NCI-H345 (cell line): ENCODE measurements at places on chromosomes 16 and 17.

DNA sequence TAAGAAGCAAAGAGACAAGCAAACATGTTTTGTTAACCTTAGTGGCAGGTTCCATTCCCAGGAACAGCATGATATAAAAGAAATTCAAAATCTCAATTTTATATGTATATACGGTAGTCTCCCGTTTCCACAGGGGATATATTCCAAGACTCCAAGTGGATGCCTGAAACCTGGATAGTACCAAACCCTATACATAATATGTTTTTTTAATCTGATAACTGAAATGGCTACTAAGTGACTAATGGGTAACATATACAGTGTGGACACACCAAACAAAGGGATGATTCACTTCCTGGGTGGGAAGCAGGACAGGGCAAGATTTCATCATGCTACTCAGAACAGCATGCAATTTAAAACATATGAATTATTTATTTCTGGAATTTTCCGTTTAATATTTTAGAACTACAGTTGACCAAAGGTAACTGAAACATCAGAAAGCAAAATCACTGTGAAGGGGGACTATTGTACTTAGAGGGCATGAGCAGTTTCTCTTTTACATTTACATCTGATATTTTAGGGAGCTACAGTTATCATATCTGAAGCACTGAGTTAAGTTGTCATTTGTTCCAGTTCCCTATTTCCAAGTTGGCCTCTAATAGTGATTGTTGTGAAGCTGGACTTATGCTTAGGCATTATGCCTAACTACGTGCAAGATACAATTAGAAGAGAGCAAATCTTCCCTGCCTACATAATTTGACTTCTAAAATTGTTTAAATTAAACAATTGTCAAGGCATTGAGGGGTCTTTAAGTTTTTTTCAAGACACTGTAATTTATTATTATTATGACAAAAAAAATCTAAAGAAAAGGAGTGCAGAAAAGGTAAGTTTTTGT lies 34.1 kb upstream of the ABCA6 start:
- DNase-seq: no peak

- no peak for DNase-seq
These were observed 71.2 kb upstream of the GNG13 start for GRCh38 chr16:871562-872345.

GRCh38 chr17:75636381-75637142 lies 3.3 kb downstream of the SMIM5 start:
- no peak for DNase-seq

- DNase-seq: no peak
These were observed 32.0 kb downstream of the COTL1 start for GRCh38 chr16:84585886-84586285.

DNA sequence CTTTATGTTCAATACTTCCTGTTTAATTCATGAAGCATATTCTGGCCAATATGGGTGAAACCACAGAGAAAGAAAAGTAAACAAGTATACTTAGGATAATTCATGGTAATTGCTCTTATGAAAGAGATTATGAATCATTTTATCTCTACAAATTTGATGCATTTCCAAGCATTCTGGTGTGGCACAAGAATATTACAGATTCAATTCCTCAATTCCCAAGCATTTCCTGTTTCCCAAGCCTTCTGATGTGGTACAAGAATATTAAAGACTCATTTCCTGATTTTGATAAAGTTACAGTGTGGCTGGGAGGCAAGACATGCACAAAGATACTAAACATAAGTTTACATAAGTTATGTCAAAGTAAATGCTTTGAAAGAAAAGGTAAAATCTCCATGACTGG lies 126.1 kb upstream of the NUDT7 start:
- no peak for DNase-seq

DNA sequence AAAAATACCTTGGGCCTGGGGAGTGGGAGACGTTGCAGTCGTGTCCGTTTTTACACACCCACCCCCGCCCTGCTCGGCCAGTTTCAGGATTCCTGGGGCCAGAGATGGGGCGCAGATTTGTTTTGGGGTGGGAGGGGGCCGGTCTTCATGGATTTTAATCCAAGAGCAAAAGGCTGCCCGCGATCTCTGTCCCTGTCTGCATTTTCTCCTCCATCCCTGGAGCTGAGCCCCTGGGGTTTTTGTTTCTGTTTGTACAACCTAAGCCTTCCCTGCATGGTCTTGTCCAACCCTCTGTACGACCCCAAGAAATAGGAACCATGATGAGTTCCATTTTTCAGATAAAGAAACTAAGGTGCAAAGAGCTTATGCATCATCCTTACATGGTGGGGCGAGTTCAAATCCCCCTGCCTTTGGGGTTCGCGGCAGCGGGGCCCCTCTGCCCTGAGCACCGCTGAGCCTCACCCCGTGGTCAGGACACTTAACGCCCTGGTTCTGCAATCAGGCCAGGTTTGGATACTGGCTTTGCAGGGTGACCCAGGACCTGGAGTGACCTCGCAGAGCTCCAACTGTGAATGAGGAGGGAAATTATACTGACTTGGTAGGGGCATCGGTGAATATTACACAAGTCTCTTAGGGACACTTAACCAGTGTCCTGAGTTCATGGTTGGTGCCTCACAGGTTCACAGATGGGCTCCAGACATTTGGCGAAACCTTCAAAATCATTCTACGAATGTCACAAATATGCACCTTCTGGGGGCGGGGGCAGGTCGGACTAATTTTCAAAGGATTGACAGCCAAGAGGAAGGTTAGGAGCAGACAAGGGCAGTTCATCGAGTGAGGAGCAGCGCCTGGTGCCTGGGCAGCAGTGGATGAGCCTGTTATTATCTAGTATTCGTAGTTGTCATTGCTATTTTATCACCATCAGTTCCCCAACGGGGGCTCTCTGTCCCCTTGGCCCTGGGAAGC lies 4.1 kb upstream of the FOXF1 start:
- no peak for DNase-seq

DNA sequence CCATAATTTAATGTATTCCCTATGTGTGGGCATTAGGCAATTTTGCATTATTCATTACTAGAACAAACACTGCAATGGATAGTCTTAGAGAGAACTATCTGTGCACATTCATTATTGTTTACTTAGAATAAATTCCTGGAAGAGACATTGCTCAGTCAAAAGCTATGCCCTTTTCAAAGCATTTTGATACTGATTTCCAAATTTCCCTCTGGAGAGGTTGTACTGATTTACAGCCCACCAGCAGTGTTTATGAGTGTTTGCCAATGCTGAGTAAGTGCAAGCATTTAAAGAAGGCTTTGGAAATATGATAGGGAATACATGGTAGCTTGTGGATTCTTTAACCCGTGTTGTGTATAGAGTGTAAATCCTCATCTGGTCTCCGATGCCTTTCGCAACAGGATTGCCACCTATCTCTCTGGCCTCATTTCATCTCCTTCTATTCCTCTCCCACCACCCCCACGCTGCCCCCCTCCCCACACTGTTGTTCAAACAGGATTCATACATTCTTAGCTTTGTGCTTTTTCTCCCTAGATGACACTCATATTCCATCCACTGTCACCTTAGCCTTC lies 33.4 kb upstream of the MMD start:
- DNase-seq: no peak

GRCh38 chr17:59870482-59870881 lies 22.3 kb downstream of the TUBD1 start:
- no peak for DNase-seq

GRCh38 chr17:2937331-2938003 lies 125.9 kb downstream of the OR1D5 start:
- no peak for DNase-seq

- DNase-seq: peak; percentile 44
These were observed 2.5 kb upstream of the CDH3 start for GRCh38 chr16:68642436-68643101.

DNA sequence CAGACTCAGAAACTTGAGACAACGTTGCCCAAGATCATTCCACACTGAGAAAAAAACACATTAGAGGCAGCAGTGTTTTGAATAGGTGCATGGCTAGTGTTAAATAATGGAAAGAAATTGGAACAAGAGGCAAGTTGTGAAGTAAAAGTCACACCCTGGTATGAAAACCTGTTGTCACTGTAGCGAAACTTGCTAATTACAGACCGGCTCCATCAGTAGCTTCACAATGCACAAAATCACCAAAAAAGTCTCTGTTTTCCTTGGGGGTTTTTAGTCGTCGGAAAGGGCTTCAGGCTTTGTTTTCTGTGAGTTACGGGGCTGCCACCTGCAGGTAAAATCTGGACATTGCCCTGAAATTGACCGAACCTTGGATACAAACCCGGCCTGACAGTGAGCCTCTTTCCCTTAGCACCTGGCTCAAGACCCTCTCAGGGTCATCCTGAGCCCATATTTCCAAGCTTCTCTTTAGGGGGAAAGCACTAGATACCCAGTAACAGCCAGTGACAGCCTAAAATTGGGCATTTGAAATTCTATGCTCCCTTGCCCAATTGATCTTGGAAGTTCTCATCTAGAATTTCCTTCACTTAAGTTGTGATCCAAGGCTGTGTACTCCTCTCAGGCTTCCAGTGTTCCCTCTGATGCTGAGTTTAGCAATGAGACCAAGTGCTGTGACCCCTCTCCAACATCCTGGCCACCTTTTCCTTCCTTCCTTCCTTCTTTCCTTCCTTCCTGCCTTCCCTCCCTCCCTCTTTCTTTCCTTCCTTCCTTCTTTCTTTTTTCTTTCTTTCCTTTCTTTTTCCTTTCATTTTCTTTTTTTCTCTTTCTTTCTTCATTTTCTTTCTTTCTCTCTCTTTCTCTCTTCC lies 7.2 kb upstream of the GRB2 start:
- DNase-seq: peak; percentile 78

GRCh38 chr17:78817123-78817522 lies 23.5 kb downstream of the USP36 start:
- no peak for DNase-seq

- DNase-seq: no peak
These were observed 147.5 kb downstream of the IRX5 start for GRCh38 chr16:55078153-55078552.

DNA sequence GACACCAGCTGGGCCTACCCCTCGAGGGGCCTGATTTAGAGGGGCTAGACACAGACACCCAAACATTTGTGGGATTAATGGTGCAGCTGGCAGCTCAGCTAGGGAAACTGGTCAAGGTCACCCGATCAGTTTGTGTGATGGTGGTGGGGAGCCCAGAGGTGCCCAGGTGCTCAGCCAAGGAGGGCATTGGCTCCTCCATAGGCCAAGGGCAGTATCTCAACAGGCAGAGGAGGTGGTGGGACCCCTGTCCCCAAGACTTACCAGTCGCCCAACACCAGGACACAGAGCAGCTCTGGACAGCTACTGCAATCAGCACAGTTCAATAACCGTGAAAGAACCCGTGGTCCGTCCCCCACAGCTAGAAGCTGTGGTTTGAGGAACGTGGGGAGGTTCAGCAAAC lies 120.9 kb downstream of the C16orf78 start:
- DNase-seq: no peak

DNA sequence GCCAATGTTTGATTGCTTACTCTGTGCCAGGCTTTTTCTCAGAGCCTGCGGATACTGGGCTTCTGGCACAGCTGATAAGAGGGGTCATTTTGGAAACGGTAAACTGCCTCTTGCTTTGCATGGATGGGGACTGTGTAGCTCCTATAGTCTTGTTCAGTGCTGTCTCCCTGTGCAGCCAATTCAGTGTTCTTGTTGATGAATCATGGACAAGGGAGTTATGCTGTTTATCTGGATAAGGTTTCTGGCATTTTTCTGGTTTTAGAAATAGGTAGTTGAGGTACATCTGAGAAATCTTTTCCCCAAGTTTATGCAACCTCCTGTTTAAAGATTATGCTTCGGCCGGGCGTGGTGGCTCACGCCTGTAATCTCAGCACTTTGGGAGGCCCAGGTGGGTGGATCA lies 16.7 kb upstream of the TANGO6 start:
- DNase-seq: no peak

DNA sequence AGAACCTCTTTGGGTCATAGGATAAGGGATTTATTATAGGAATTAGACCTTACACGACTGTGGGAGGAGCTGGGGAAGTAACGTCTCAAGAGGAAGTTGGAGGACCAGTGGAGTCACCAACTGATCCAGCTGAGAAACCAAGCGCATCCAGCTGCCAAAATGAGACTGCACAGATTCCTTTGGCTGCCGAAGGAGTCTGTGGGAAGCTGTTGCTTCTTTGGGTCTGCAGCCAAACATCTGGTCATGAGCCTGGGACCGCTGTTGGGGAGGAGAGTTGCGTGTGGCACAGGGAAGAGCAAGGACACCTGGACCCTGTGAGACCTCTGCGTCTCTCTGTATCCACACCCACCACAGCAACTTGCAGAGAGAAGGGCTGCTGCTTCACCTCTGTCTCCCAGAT lies 2.4 kb upstream of the NACA2 start:
- DNase-seq: no peak

- DNase-seq: no peak
These were observed 94.3 kb downstream of the SDK2 start for GRCh38 chr17:73549841-73550430.

DNA sequence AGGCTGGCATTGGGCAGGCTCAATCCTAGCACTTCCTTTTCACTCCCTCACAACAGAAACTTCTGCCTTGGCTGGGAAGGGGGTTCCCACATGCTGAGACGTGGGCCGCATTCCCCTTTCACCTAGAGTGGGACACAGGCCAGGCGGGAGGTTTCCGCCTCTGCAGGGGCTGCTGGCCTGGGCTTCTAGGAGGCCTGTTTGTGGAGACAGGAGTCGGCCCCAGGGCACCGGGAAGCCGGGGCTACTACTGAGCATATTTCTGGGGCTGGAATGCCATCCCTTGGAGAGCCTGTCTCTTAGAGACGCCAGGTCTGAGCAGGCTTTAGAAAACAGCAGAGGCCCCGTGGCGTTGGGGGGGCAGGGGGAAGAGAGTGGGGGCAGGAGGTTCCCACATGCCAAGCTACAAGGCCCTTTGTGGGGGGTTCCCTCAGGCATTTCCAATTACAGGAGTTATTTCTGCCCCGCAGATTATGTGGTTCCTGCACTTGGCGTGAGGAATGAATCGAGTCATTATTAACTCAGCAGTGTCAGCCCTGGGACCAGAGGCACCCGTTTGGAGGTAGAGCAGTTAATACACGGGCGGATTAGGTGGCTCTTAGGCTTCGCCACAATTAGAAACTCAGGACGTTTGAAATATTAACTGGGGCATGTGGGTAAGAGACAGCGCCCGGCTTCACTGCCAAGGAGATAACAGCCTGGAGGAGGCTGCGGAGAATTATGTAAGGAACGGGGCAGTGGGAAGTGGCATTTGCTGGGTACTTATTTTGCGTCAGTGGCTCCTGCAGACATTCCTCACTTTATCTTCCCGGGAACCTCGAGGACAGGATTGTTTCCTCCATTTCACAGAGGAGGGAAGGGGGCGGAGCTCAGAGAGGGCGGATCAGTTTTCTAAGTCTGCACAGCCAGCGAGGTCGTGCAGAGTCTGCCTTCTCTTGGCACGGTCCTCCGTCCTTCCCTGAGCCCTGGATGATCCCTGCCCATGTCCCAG lies 162.5 kb downstream of the MAF start:
- no peak for DNase-seq

- no peak for DNase-seq
These were observed 1.9 kb downstream of the PCGF2 start for GRCh38 chr17:38746004-38746848.

GRCh38 chr16:22355487-22355908 lies 18.9 kb downstream of the CDR2 start:
- DNase-seq: no peak

GRCh38 chr16:86515777-86516622 lies 5.7 kb downstream of the FOXF1 start:
- no peak for DNase-seq
